ENCODE measurements at places on chromosomes 11 and 22. TPM values are rescaled to one million over a fixed set of nuclear protein-coding genes. Genes with fewer than 3 reads are reported as not detected.

The KRTAP5-10 gene
- not detected for total RNA-seq

The GLYAT gene
- total RNA-seq: not detected

The BSX gene
- not detected for total RNA-seq

The OR56B4 gene
- not detected for total RNA-seq

The SERPINH1 gene
- total RNA-seq: 100 TPM

The MOGAT2 gene
- not detected for total RNA-seq

The GSTT2B gene
- 0.40 TPM for total RNA-seq

The ANKK1 gene
- not detected for total RNA-seq

The WNT11 gene
- 1.5 TPM for total RNA-seq

The TCN2 gene
- total RNA-seq: 4.6 TPM

The CSRP3 gene
- not detected for total RNA-seq

The PNPLA3 gene
- total RNA-seq: 1.5 TPM
